ENCODE measurements at places on chromosomes 4 and X.

GRCh38 chr4:151408380-151408629 is 671 bp upstream of the FHIP1A start:
- DNase-seq = no peak

DNA sequence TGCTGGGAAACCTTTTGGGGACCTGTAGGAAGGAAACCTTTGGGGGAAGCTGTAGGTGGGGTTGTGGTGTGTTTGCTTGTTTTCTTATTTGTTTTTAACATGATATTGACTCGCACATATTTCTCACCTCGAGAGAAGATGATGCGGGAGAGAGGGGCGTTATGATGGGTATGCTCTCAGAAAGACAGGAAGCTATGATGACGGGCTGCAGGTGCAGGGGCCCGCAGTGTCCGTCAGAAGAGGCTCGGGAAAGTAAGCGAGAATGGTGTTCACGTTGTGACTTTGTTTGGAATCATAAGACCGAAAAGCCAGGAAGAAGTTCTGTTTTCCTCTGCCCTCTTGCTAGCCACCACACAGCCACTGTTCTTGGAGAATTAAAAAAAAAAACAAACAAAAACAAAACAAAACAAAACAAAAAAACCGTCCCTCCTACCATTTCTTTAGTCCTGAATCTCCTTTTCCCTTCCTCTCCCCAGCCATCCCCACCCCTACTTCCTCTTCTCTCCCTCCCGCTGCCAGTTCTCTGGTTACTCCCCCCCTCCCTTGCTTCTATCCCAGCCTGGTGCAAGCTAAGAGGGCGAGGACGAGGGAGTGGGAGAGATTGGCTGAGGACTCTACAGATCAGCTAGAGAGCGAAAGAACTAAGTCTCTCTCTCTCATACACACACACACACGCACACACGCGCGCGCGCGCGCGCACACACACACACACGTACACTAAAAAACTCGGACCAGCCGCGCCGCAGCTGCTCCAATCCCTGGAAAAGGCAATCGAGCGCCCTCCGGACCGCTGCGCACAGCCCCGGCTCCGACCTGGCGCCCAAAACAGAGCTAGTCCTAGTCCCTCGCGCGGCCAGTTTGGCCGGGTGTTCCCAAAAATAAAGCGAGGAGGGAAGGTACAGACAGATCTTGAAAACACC is at the start of gene BMP3:
Gene BMP3 (plus strand): TSS at position 648 of the 920 bp plus-strand sequence. CDS start 577 bp downstream, outside the sequence.
- DNase-seq = no peak

DNA sequence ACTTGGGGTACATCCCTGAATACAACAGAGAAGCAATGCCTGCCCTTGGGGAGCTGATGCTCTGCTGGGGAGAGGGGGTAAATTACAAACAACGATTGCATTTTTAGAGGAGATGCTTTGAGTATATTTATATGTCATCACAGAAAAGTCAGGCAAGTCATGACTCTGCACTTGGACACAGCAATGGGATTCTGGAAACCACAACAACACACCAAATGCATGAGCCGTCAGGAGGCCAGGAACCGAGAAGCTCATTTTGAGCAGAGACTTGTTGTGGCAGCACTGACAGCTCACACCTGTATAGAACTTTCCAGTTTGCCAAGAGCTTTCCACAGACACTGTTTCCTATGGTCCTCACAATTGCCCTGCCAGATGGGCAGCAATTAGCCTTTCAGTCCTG is 113.2 kb upstream of the RBPJ start:
- no peak for DNase-seq

DNA sequence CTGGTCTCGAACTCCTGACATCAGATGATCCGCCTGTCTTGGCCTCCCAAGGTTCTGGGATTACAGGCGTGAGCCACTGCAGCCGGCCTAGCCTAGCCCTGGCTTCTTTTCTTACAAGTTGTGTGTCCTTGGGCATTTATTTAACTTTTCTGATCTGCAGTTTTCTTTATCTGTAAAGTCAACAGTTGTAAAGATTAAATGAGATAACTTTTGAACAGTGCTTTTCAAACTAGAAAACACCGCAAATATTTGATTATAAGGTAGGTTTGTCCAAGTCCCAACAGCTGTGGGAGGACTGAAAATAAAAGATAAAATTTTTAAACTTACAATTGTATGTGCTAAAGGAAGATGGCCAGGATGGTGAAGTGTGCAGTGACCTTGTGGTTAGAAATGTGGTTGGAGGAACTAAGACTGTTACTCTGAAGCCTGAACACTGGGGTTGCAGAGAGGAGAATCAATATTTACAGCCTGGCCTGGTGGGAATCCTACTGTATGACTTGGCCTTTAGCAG is 44.8 kb downstream of the GSX2 start:
- no peak for DNase-seq

GRCh38 chr4:88605736-88606135 is 13.5 kb downstream of the HERC3 start:
- no peak for DNase-seq

GRCh38 chr4:174657472-174657871 is 135.2 kb upstream of the HPGD start:
- DNase-seq = peak; percentile 87
